ENCODE measurements at places on chromosomes 12 and 14. TPM values are rescaled to one million over a fixed set of nuclear protein-coding genes. Genes with fewer than 3 reads are reported as not detected.
A peak's percentile ranks its signal among the peaks of the same experiment; 100 is the strongest.

The KLRD1 gene
- not detected for polyA plus RNA-seq

DNA sequence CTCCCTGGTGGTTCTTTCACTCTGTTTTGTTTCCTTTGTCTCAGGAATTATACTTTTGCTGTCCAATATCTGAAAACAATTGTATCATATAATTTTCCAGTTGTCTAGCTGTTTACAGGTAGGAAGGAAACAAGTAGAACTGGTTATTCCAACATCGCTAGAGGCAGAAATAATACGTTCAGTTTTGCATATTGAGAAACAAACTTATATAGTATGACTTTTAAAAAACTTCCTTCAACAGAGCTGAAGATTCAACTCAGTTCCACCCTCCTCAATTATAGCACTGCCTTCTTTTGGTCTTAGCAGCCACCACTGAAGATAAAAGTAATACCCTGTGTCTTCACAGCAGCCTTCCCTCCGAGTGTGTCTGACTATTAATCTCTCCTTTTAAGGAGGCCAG lies 214.3 kb downstream of the EFCAB11 start:
- no peak for DNase-seq

GRCh38 chr12:58302487-58303011 lies 361.2 kb downstream of the ATP23 start:
- no peak for DNase-seq

The SPIC gene
- polyA plus RNA-seq: not detected

- DNase-seq: no peak
These were observed 30.0 kb upstream of the GRIP1 start for GRCh38 chr12:66708704-66709456.

DNA sequence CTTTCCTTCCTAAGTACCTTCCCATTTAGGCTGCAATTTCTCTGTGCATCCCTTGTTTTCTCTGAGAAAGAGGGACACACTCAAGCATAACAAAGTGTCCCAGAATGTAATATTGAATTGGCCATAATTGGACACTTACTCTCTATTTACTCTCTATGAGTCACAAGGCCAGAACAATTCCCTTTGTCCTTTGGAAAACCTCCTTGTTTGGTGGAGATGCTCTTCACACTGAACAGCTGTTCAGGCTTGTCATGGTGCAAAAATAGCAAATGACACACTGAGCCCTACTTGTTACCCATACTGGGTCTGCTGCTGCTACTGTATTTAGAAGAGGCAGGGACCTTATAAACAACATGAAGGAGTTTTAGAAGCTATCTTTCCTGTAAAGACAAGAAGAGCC lies 1590.5 kb upstream of the TMEM132C start:
- no peak for DNase-seq

- peak; percentile 80 for DNase-seq
These were observed 166.1 kb downstream of the ADCK1 start for GRCh38 chr14:77965919-77966435.

DNA sequence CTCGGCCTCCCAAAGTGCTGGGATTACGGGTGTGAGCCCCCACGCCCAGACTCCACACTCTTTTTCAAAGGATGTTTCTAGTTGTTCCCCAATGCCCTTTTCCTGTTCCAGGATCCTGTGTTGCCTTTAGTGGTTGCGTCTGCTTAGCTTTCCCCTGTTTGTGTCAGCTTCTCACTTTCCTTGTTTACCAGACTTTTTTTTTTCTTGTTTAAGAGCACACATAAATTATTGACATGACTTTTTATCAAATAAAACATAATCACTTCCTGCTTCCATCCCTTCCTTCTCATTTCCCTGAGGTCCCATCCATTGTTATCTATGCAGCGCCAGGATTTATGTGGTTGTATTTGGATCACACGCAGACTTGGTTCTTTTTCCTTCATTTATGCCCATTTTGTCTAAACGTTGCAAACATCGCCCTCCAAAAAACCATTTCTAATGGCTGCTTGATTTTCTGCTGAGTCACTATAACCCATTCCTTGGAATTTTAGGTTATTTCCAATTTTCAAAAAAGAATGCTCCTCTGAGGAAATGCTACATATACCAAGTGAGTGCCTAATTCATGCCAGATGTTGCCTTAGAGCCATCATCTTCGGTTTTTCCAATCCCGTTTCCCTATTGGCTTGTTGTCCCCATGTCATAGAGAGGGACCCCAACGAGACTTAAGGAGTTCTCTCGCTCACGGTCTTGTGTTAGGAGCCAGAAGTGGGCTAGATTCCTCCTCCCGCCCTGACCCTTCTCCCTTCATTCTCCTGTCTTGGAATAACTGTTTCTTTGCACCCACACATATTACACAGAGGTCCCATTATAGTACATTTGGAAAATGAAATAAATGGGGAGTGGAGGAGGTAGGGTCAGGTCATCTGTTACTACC lies 13.5 kb upstream of the CYP46A1 start:
- no peak for DNase-seq

GRCh38 chr14:31480156-31480555 lies 7.7 kb downstream of the GPR33 start:
- no peak for DNase-seq

- DNase-seq: no peak
These were observed 17.7 kb downstream of the CLEC2D start for GRCh38 chr12:9687228-9687627.

- DNase-seq: no peak
These were observed 53.2 kb downstream of the GOLGA5 start for GRCh38 chr14:92847278-92847677.

The NKX2-1 gene
- polyA plus RNA-seq: not detected

The NEDD1 gene
- polyA plus RNA-seq: 6.0 TPM

- DNase-seq: no peak
These were observed 29.9 kb downstream of the RXYLT1 start for GRCh38 chr12:63809566-63809965.

- peak; percentile 41 for DNase-seq
These were observed 6.2 kb downstream of the TNFAIP2 start for GRCh38 chr14:103129301-103130016.

DNA sequence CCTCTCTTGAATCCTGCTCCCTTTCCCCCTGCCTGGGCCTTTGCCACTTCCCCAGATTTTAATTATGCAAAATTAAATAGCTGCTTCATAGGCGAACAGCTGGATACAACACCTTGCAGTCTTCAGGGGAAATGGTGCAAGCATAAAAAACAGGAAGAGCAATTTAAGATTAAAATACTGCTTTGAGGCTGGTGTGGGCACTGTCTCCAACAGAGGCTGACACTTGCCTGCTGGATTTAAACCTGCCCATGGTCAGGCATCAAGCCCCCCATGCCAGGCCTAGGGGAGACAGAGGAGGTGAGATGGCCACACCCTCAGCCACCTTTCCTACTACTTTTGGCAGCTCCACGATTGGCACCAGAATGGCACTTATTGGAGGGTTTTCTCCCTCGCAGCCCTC lies 110.1 kb upstream of the DIO3 start:
- DNase-seq: no peak

DNA sequence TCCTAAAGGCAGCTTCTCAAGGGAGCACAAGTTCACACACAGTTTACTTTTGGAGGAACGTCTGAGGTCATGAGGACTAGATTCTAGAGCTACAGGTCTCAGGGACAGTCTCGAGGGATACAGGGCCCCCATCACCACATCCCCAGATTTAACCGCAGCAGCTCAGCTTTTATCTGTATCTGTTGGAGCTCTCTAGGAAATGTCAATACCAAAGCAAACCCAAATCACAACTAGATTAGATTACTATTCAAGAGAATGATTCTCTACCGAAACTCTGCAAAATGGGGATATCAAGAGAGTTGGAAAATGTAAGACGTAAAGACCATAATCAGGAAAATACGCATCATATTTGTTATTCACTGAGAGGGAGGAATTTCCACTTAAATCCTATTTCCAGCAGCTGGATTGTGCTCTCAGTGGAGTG lies 4.0 kb upstream of the MYRFL start:
- no peak for DNase-seq

The INSM2 gene
- 0.15 TPM for polyA plus RNA-seq
